GM23248 (cell line): ENCODE measurements at places on chromosomes 4 and X. TPM values are rescaled to one million over a fixed set of nuclear protein-coding genes. Genes with fewer than 3 reads are reported as not detected.
A peak's percentile ranks its signal among the peaks of the same experiment; 100 is the strongest.

- DNase-seq = no peak
Observed at GRCh38 chrX:153310901-153311300, 10.7 kb downstream of the PNMA6F start.

DNA sequence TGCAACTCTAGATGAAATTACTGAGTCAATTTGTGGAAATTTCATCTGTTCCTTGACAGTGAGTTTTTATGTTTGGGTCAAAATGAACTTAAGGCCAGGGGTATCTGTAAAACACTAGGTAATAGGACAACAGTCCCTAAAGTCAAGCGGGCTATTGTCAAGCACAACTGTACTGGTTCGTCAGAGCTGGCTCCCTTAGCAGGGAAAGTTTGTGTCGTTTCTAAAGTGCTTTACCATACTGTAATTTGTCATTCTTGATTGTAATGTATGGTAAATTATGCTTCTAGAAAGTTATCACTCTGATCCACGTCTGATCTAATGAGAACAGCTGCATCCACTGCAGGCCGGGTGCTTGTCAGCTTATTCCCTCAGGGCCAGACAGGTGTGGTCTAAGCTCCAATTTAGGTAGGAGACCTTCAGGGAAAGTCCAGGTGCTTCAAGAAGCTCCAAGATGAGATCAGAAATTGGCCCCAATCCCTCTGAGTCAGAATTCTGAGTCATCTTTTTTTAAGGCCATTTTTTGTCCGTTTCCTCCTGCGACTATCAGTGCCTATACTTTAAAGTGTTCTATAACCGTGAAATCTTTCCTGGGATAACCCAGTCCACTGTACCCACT, 92.2 kb downstream of the PALLD start:
- peak; percentile 82 for DNase-seq

DNA sequence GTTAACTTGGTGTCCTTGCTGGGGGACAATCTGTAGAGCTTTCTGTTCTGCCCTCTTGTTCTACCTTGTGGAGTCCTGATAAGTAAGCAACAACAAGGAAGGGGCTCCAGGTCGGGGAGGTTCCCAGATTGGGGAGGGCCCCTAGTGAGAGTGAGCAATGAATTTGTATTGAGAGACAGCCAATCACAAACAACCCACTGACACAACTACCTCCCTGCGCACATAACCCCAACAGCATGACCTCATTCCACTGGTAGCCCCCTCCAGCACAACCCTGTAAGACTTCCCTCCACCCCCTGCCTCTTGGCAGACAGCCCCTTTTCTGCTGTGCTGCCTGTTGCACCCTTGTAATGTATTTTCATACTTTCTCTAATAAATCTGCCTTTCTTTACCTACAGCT, 19.7 kb upstream of the PNPLA4 start:
- no peak for DNase-seq

DNA sequence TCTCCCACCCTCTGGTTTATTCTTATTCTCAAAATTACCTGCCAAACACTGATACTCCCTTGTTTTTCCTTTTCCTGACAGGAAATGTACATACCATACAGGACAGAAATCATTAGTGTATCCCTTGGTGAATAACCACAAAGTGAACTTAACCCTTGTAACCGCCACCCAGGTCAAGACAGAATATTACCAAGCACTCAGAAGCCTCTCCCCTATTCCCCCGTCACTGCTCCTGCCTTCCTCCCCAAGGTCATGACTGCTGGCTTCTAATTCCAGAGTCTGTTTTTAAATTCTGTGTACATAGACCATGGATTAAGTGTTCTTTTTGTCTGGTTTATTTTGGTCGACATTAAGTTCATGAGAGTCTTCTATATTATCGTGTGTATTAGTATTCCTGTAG, 37.7 kb downstream of the HTT start:
- DNase-seq = no peak

The EDA2R gene
- 14.3 and 17.6 TPM in 2 replicates for total RNA-seq

The CHRNA9 gene
- 0.51 and 0.97 TPM in 2 replicates for total RNA-seq

The GAGE12H gene
- not detected in 2 replicates for total RNA-seq

- peak; percentile 41 for DNase-seq
Observed at GRCh38 chrX:153643431-153644351, 3.3 kb upstream of the DUSP9 start.

- DNase-seq = no peak
Observed at GRCh38 chrX:37873220-37873619, 25.8 kb upstream of the DYNLT3 start.

GRCh38 chr4:92334716-92335350, 31.1 kb downstream of the GRID2 start:
- DNase-seq = no peak

DNA sequence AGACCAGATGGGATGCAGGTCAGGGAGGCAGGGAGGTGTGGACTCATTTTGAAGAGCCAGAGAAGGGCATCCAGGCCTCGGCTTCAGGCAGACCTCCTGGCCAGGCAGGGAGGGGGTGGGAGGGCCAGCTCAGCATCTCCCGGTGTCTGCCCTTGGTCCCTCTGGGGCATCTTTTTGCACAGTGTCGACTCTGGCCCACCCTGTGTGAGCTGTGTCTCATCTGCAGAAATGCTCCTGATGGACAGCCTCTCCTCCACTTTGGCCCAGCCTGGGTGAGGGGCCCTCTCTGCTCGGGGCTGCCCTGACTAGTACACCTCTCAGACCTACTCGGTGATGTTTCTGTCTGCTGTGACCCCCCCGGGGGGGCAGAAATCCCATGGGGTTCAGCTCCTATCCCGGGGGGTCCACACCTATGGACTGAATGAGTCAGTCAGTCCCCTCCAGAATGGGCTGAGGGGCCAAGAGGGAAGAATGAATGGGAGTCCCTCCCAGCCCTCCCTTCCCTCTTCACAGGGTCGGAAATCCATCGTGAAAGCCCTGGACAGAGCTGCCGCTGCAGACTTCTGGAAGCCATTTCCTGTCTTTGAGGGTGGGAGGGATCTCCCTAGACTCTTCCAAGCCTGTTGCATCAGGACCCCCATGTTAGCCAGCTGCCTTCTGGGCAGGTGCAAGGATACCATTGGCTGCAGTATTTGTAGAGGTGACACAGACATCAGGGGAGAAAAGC, 196.7 kb upstream of the PSAPL1 start:
- no peak for DNase-seq

DNA sequence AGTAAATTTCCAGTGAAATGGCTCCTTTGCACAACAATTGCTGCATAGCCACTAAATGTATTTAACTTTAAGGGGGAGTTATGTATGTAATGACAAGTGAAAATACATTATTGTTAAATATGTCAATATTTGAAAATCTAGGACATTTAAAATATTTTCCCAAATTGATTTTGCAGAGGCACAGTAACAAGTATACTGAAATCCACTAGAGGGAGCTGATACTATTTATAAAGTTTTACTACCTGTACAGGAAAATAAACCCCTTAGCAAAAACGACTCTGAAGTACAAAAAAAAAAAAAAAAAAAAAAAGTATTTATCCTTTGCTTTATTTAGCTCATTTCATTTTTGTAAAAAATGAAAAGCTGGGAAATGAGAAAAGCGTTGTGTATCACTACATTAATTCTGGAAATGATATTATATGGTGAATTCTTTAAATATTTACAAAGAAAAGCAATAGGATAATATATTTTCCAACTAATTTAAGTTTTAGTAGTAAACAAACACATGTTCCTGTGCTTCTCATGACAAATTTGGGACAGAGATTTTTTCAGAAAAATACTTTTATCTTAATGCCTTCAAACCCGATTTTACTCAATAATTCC, 727.7 kb downstream of the DMD start:
- peak; percentile 4 for DNase-seq

GRCh38 chrX:1484638-1485019, 31.9 kb upstream of the ASMTL start:
- no peak for DNase-seq

The STPG2 gene
- 0.32 TPM in 1 of 2 replicates, not detected in the other for total RNA-seq

The MAB21L2 gene
- total RNA-seq = not detected in 2 replicates

The SRPX gene
- 53.1 and 75.7 TPM in 2 replicates for total RNA-seq

DNA sequence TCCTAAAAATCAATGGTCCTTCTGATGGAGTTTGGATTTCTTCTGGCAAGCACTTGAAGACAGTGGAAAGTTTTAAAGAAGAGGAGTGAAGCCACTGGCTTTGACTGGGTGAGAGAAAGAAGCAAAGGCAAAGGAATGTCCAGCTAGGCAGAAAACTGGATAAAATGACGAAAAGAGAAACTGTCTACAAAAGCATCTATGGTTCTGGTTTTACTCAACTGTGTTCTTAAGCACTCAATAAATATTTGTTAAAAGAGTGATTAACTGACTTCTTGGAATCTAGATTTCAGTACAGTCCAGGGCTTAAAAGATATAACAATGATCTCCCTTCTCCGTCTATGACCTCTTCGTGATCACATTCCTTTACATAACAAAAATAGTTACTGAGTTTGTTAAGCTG, 52.4 kb downstream of the PACRGL start:
- no peak for DNase-seq

- DNase-seq = no peak
Observed at GRCh38 chrX:22272613-22273012, at the start of gene CBLL2. CBLL2 (plus strand) TSS chrX:22272913; CDS start chrX:22272992, 79 bp downstream.

- DNase-seq = no peak
Observed at GRCh38 chrX:132216283-132216682, 3.0 kb downstream of the RAP2C start.

DNA sequence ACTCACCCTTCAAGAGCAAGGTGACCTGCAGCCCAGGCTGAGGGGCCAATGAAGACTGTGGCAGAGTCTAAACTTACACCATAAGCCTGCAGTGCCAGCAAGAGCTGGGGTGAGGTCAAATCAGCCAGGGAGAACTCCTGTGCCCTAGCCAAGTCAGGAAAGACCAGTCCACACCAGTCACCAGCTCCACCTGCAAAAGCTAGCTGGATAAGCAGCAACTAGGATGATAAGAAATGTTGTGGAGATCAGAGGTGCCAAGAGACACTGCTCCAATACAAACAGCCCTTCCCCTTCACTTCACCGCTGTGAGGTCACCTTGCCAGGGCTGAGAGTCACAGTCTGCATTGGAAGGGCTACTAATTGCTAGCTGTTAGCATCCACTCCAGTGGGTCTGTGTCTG, 31.3 kb downstream of the NIPAL1 start:
- no peak for DNase-seq

The SH2D1A gene
- total RNA-seq = not detected in 2 replicates

The ZCCHC13 gene
- not detected in 2 replicates for total RNA-seq

The IL15 gene
- total RNA-seq = 5.8 and 7.1 TPM in 2 replicates

- peak; percentile 6 for DNase-seq
Observed at GRCh38 chrX:75067931-75068330, 88.2 kb downstream of the ABCB7 start.

The S100G gene
- not detected in 2 replicates for total RNA-seq

The PAGE1 gene
- total RNA-seq = not detected in 2 replicates

- DNase-seq = peak; percentile 97
Observed at GRCh38 chr4:72312032-72312650, 256.9 kb downstream of the ADAMTS3 start.

GRCh38 chr4:71262161-71262560, 76.7 kb upstream of the SLC4A4 start:
- DNase-seq = no peak

- DNase-seq = peak; percentile 0
Observed at GRCh38 chrX:36431819-36432218, 512.3 kb downstream of the CFAP47 start.
